ENCODE measurements at places on chromosomes 4 and X.

DNA sequence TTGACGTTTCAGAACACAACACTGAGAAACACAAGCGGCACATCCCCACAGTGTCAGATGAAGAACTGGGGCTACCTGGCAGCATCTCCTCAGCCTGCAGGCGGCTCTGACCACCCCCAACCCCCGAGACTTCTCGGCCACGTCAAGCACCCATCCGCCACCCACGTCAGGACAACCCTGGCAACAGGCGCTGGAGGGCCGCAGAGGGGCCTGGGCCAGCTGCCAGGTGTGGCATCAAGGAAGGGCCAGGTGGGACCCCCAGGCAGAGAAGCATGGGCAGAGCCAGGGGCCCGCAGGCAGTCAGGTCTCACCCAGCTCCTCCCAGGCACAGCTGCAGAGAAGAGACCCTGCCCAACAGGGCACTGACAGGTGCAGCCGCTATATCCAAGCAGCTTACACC, 22.3 kb downstream of the GAK start:
- DNase-seq, result no peak

- DNase-seq, result no peak
These were observed 10.2 kb upstream of the MSANTD1 start for GRCh38 chr4:3238721-3239120.

DNA sequence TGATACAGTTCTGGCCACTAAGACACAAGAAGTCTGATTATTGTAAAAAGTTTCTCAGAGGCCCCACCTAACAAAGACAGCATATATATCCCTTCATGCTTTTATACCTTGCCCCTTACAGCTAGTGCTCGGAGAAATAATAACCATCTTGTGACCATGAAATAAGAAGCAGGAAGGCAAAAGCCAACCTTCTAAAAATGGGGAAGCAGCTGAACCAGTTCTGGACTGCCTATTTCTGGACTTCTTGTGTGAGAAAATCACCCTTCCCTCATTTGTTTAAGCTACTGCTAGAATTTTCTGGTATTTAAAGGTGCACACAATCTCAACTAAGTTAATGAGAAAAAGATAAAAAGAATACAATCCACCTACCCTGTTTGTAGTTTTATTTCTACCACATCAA, 87.5 kb downstream of the CNOT6L start:
- no peak for DNase-seq

DNA sequence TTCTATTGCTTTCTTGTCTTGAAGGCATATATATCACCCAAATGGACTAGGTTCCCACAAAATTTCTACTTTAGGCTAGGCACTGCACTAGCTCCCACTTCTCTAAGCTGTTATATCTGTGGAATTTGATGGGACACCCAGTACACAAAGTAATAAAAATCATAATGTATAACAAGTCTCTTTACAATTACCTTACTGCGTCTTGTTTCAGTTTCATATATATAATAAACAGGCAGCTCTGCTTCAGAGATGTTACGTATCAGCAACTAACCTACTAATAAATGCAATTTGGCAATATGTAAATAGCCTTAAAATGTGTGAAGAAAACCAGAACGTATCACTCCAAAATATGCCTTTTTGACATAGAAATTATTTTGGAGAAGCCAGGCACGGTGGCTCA, 42.0 kb upstream of the UGDH start:
- no peak for DNase-seq

GRCh38 chrX:17822351-17822750, 38.7 kb downstream of the RAI2 start:
- no peak for DNase-seq
